ENCODE measurements at places on chromosomes 5 and 9.

DNA sequence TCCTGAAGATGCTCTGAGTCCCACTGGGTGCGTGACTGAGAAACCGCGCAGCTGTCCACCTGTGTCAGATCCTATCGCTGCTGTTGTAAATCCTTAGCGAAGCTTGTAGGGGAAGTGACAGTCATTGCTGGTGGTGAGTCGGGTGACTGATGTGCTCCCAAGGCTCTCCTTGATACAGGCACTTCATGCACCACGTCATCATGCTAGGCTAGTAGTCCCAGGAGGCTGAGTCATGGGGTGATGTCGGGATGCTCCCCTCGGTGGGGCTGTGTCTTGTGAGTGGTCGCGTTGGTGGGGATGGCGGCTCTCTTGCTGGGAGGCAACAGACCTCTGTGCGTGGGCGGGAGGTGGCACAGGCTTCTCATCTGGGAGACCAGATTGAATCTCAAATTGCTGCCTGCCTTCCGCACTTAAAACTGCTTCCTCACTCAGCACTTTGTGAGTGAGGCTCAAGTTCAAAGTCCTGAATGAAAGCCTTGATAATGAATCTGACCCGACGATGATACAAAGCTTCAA, 84.7 kb downstream of the CSNK1A1 start:
- no peak for DNase-seq

DNA sequence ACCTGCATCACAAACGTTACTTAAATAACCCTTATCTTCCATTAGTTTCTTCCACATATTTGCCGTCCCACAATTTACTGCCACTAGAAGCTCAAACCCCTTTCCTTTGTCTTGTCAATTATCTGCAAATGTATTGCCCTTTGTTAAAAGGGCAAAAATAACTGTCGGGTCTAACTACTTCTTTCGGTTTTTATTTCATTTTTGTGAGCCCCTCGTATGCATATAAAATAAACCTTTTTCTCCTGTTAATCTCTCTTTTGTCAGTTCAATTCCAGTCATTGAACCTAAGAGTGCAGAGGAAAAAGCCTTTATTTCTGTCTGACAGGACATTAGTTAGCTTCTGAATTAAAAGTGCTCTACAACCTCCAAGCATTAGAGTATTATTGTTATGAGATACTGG, 45.5 kb downstream of the TMEM215 start:
- no peak for DNase-seq

GRCh38 chr5:65695896-65696295, 26.0 kb downstream of the SGTB start:
- DNase-seq: no peak

- DNase-seq: no peak
Observed at GRCh38 chr5:134584662-134585061, 48.0 kb downstream of the SAR1B start.

DNA sequence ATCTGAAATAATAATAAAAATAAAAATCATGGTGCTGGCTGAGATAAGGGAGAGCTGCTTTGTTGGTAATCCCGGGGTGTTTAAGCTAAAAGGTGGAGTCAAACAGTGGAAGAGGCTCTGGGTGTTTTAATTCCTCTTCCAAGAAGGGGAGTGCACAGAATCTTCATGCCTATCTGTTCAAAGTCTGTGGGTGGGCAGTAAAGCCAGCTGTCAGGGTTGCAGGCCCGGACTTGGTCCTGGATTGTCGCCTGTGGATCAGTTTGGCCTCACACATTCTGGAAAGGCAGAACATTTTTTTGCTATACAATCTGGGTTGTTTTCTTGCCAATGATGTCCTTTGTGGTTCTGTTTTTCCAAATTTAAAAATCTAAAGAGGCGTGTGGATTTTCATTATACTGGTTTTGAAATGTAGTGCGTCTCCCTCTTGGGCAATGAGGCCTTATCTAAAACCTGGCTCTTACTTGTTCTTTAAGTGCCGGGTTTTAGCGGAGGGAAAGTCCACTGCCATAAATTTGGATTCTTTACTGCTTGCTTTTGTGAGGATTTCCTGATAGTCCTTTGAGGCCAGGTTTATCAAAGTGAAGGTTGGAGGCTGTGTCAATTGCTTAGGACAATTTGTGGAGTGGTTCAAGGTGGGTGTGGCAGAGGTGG, 5.8 kb downstream of the ANKDD1B start:
- no peak for DNase-seq
